ENCODE measurements at places on chromosomes 13 and 19.

DNA sequence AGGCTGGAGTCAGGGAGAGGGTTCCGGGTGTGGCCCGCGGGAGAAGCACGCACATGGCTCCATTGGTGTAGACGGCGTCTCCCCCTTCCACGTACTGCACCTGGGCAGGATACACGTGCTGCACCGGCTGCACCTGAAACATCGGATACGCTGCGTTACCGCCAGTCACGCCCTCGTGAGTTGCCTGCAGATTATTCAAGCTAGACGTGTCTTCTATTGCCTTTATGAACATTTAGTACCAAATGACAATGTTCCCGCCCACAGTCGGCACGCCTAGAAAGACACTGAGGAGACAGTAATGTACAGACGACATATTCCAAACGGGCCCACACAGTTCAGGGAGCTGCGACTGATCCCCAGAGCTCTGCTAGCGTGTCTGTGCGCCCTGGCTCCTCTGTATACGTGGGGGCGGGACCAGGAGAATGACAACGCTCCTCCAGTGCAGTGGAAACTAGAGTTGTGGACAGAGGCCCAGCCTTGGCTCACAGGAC is 64.1 kb upstream of the RANBP3 start:
- DNase-seq = no peak

DNA sequence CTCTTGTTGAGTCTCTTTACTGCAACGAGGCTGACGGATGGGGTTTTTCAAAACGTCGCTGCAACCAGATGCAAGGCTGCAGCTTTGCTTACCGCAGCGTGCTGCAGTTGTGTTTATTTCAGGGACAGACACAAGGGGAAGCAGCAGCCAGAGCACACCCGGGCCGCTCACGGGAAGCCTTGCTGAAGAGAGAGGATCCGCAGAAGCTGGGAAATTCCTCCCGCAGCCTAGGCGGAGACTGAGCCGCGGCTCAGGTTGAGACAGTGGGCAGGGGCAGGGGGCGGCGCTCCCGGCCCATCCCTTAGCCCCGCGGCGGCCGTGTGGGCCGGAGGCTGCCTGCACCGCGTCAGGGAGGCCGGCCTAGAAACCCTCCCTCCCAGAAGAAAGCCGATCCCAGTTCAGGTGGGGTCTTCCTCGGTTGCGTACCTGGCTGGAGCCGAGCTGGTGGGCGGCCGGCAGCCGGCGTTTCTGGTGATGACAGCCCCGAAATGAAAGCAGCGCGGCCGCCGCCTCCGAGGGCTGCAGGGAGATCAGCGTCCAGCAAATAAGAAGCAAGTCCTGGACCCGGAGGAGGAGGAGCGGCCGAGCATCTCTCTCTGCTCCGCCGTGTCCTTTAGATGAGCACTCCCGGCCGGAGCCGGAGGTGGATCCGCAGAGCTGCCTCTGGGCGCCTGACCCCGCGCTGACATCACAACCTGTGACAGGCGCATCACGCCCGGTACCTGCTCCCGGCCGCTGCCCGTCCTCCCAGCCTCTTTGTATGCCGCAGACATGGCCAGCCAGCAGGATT is at the start of gene FRY:
FRY (plus strand) TSS at position 750 of the 790 bp plus-strand sequence; CDS start at position 772, 22 bp downstream.
- DNase-seq = peak; percentile 80

DNA sequence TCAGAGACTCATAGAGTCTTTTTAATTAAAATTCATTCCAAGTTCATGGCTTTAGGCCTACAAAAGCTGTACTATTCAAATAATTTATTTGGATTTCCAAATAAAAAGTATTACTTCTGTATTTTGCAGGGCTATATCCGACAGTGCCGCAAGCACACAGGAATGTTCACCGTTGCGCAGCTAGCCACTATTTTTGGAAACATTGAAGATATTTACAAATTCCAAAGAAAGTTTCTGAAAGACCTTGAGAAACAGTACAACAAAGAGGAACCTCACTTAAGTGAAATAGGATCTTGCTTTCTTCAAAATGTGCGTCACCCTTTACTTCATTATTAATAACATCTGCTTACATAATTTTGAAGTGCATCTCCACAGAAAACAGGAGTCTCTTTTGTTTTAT is 20.5 kb upstream of the C1QTNF9 start:
- no peak for DNase-seq

GRCh38 chr13:30712536-30713532 is 22.5 kb upstream of the ALOX5AP start:
- no peak for DNase-seq

- DNase-seq = no peak
Measured at GRCh38 chr13:26601669-26602068, 44.2 kb downstream of the WASF3 start.

DNA sequence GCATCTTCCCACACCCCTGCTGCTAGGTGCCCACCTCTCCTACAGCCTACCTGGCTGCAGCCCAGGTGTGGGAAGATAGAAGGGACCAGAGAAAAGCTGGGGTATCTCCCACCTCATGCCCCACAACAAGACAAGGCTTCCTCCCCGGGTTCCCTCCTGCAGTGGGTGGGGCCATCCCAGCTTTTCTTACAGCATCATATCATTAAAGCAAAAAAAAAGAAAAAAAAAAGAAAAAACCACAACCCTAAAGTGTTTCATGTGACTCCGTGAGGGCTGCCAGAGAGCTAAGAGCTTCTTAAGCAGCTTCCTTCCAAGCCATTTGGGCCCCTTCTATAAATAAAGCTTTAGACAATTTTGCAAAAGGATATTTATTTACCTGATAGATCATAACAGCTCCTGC is 455.4 kb upstream of the TSHZ3 start:
- no peak for DNase-seq

DNA sequence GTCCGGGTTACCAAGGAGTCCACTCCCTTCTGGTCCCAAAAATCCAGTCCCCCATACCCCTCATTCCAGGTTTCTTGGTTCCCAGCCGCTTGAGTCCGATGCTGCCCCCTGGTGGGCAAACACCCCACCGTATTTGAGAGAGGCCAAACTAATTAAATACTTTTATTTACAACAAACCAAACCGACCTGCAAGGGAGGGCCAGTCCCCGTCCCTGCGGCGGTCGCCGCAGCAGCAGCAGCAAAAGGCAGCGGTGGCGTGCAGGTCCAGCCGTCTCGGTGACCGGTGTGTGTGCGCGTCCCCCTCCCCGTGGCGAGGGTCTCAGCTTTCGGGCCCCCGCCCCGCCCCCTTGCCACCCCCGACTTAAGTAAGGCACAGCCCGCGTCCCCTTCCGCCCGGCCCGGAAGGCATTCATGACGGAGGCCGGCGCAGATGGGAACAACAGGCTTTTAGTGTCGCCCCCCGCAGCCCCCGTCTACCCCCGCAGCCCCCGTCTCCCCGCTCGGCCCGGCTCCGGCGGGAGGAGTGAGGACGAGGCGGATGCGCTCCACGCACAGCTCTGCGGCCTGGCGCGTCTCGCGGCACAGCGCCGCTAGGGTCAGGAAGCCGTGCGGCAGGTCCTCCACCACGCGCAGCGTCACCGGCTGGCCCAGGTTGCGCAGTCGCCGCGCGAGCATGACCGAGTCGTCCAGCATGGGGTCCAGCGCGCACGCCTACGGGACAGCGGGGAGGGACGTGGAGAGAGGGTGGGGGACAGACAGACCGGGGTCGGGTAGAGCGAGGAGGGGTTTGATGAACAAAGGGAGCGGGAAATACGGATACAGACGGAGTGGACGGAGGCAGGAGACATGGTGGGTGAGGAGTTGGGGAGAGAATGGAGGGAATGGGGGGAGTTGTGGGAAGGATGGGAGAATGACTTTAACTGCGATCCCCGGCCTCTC is 11.5 kb upstream of the CNFN start:
- peak; percentile 86 for DNase-seq

- no peak for DNase-seq
Measured at GRCh38 chr13:42066542-42066941, 18.1 kb downstream of the DGKH start.

DNA sequence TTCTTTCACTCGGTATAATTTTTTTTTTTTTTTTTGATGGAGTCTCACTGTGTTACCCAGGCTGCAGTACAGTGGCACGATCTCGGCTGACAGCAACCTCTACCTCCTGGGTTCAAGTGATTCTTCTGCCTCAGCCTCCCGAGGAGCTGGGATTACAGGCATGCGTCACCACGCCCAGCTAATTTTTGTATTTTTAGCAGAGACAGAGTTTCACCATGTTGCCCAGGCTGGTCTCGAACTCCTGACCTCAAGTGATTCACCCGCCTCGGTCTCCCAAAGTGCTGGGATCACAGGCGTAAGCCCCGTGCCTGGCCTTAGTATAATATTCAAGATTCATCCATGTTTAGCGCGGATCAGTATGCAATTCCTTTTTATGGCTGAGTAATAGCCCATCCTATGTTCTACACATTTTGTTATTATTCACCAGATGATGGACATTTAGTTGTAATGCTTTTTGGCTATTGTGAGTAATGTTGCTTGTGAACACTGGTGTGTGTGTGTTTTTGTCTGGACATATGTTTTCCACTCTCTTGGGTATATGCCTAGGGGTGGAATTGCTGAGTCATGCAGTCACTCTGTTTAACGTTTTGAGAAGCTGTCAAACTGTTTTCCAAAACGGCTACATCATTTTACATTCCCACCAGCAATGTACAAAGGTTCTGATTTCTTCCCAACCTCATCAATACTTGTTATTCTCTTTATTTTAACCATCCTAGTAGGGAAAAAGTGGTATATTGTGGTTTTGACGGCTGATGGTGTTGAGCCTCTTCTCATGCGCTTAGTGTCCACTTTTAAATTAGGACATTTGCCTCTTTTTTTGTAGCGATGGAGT is 22.9 kb downstream of the PLEKHF1 start:
- no peak for DNase-seq

GRCh38 chr19:40192758-40193586 is 1.7 kb downstream of the MAP3K10 start:
- DNase-seq = no peak

DNA sequence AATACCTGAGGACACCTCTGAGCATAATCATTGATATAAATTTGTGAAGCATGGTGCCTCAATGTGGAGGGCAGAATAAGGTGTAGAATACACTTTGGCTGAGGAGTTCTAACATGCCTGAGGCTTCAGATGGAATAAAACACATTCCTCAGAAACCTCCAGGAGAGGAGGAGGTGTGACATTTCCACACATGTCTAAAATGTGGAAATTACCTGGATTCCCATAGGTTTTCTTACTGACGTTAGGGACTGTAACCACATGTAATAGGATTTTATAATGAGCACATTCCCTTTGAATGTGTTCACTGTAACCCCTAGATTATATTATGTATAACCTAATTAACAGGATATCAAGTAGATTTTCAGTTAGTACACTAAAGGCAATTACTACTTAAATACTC is 226.1 kb downstream of the TDRD3 start:
- no peak for DNase-seq

DNA sequence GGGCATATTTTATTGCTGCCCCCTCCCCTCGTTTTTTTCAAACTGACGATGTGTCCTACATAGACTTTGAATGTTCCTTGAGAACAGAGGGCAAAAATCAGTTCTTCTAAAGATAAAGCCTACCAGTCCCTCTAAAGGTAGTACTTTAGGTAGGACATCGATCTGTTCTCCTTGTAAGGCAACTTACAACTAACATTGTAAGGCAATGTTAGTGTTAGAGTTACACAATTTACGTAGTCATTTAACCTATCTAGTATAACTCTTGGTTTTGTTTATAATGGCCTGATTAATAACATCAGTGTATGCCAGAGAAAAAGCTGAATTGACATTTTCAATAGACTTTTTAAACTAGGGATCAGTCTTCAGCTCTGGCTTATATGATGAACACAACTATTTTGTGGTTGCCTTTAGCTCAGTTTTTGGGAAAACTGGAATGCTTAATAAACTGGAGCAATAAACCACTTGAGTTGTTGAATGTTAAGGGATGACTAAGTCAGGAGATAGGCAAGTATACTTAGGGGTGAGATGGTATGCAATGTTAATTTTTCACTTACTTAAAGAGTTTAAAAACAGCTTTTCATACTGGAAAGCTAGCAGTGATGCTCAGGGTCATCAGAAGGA is 2.2 kb downstream of the NDFIP2 start:
- no peak for DNase-seq

DNA sequence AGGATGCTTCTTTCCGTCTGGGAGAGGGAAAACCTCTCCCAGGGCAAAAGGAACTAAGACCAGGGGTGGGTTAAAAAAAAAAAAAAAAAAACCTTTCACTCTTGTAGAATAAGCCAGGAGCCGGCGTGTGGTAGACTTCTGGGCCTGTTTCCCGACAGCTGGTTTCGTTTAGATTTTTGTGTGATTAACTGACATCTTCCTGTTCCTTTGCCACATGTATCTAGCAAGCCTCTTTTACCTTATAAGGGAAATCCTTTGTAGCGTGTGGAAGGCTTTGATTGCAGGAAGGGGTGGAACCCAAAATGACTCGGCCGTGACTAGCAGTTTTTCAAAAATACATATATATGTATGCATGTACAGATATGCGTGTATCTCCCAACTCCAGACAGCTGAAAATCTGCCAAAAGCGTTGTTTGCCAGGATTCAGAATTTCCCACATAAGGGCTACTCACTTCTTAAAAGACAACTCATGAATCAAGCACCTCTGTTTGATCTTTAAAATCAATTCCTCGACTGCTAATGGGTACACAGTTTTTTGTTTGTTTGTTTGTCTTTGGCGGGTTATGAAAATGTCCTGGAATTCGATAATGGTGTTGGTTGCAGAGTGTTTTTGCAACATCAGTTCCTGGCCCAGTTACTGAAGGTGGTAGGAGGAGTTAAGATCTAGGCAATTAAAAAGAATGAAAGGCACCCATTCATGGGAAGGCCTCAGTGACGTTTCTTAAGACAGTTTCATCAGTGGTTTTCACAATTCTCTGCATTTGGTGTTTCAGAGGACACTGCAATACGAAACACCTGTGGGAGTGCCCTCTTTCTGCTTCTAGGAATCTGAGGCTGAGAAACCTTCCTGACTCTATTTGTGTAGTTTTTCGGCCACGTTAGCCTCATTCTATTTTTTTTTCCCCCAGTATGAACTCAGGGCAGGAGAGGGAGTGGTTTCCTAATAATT is 2.7 kb downstream of the TPM4 start:
- peak; percentile 94 for DNase-seq

DNA sequence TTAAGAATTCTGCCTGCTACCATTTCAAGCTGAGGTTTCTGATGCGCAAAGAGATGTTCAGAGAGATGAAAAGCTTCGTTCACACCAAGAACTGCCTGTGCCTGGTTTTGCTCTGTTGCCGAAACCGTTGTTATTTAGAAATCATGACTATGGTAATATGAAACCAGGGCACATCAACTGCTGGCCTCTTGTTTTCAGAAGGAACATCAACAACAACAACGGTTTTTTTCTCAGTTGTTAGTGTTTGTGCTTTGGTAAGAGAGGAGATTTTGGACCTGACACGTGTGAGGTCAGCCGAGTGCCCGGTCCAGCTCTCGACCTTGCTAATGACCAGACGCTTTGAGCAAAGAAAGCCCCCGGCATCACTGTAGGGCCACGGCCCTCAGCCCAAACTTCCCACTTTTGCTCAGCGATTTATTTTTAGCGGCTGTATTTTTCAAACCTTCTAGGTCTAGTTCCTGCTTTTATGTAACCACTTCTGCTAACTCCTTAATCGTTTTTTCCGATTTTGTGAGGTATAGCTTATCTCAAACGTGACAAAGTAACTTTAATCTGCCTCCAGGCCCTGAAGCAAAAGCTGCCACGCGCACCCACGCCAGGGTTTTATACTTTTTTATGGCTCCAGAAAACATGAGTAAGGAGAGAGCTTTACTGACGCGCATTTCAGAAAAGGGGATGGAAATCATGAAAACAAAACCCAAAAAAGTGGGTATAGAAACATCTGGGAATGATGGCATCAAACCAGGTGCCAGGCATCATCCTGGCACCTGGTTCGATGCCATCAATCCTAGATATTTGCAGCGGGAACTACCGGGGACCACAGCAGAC is 42.0 kb downstream of the KLF2 start:
- DNase-seq = no peak

Measured in right hindlimb (tissue), 1 donor.